ENCODE measurements at places on chromosomes 5 and 9.

DNA sequence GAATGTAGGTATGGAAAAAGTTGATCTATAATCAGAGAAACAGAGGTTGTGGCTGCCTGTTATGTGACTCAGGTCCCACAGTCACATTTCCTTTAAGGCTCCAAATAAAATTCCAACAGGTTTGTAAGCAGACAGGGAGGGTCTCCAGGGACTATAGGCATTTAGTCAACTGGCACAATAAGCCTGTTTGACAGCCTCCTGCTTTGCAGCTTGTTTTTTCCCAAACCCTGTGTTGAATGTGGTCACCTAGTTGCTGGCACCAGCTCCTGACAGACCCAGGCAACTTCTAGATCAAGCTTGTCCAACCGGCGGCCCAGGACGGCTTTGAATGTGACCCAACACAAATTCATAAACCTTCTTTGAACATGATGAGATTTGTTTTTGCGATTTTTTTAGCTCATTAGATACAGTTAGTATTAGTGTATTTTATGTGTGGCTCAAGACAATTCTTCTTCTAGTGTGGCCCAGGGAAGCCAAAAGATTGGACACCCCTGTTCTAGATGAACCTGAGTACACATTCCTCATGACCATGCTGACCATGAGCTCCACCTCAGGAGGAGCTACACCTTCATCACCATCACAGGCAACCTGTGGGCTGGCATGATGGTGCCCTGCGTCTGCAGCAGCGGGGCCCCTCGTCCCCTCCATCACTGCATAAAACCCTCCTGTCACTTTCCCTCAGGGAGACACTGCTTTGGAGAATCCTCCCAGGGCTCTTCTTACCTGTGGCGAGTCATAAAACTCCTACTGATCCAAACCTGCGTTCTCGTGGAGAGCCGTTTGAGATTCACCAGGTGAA, 15.7 kb upstream of the GRHPR start:
- no peak for DNase-seq

DNA sequence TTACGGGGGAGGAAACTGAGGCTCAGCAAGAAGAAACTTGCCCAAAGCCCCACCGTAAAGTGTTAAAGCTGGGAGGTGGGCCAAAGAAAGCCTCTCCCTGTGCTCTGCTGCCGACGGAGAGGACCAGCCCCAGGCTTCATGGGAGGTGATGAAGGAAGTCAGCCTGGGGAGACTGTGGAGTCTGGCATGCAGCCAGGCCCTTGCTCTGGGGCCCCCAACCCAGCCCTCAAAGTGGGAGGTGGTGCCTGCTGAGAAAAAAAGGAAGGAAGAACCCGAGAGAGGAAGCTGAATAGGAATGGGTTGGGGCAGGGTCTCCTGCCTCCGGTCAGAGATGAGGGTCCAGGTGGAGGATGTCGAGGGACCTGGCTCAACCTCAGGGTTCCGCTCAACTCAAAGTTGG, 3.8 kb downstream of the RNF44 start:
- no peak for DNase-seq

GRCh38 chr9:79240774-79241173, 331.0 kb upstream of the TLE4 start:
- DNase-seq, result no peak

GRCh38 chr5:122846051-122846550, 688 bp downstream of the SNX24 start:
- DNase-seq, result no peak

DNA sequence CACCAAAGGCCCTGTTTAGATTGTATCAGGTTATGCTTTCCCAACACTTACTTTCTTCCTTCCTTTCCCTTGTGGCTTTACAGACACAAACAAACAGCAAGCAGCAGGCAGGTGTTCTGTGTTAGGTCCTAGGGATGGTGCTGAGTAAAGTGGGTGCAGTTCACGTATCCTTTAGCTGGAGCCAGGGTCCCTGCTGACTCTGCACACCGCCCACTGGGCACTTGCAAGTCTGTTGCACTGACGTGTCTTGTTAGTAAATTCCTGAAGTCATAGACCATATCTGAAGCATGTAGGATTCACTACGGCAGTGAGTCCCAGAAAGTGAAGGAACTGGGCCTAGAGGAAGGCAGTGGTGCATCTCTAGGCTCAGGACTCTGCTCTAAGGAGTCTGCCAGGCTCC, 96.5 kb downstream of the DAPK1 start:
- no peak for DNase-seq
